ENCODE measurements at places on chromosomes 1 and 21.

DNA sequence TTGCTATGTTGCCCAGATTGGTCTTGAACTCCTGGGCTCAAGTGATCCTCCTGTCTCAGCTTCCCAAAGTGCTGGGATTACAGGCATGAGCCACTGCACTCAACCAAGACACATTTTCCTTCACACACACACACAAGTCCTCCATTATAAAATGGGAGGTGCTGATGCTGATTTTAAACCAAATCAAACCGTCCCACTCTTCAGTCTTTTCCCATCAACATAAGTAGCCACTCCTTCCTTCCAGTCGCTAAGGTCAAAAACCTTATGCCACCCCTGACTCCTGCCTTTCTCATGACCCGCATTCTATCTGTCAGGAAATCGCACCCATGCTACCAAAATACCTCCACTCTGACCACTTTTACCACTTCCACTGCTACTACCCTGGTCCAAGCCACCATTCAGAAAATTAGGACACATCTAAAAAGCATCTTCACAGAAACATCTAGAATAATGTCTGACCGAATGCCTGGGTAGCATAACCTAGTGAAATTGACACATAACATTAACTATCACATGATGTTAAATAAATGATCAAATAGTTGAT, 28.0 kb upstream of the IFNGR2 start:
- DNase-seq = no peak

- DNase-seq = no peak
These were observed 17.7 kb downstream of the METTL13 start for GRCh38 chr1:171799166-171799565.

DNA sequence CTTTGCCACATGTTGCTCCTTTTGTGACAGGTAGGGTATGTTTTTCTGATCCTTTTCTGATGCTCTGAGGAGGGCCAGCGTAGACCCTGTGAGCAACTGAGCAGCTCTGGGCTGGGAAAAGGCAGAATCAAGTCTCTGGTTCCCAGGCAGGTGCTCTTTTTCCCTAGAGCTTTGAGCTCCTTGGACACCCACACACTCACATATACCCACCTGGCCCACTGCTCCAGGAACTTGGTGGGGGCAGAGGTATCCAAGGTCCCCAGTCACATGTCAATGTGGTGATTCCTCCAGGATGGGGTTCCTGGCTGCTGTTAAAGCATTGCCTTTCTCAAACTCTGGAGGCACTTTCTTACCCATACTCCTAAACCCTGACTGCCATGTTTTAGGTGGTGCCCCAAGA, 5.4 kb downstream of the CD2 start:
- no peak for DNase-seq

GRCh38 chr1:166980383-166980782, 5.0 kb upstream of the ILDR2 start:
- DNase-seq = no peak

DNA sequence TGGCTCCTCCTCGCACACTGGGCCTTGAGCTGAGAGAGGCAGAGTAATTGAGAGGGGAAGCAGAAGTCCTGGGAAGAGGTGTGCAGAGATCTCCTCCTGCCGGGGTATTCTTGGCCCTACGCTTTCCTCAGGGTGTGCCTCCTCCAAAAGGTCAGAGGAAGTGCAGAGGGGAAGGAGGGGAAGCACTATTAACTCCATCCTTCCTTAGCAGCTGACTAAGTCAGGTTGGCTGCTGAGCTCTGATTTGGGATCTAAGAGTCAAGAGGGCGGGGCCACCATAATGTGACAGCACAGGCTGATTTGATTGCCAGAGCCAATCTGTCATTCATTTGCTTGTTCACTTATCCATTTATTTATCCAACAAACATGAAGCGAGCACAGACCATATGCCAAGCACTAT, 12.3 kb downstream of the ATP2B4 start:
- no peak for DNase-seq

- no peak for DNase-seq
These were observed 273.1 kb downstream of the TTLL7 start for GRCh38 chr1:83725735-83726360.

DNA sequence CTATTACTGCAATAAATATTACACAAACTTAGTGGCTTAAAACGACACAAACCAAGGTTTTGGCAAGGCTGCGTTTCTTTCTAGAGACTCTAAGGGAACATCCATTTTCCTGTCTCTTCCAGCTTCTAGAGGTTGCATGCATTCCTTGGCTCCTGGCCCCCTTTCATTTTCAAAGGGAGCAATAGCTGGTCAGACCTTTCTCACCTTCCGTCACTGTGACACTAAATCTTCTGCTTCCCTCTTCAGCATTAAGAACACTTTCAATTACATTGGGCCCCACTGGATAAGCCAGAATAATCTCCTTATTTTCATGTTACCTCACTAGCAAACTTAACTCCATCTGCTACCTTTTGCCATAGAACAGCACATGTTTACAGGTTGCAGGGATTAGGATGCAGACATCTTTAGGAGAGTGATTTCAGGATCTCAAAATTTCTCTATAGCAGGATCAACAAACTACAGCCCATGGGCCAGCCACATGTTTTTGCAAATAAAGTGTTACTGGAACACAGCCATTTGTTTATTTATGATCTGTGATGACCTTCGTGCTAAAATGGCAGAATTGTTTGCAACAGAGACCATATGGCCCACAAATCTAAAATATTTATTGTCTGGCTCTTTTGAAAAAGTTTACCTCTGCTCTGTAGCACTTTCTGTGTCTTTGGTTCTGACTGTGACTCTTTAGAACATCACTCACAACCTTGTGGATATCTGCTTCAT, 221.5 kb upstream of the SGIP1 start:
- DNase-seq = no peak

- DNase-seq = no peak
These were observed 19.3 kb upstream of the ACTL8 start for GRCh38 chr1:17735793-17736192.

- DNase-seq = no peak
These were observed 48.4 kb downstream of the FAAP20 start for GRCh38 chr1:2145946-2146835.

- no peak for DNase-seq
These were observed 9.9 kb downstream of the SH2D2A start for GRCh38 chr1:156806512-156807440.

- no peak for DNase-seq
These were observed 174.6 kb downstream of the GABPA start for GRCh38 chr21:25909341-25909740.

DNA sequence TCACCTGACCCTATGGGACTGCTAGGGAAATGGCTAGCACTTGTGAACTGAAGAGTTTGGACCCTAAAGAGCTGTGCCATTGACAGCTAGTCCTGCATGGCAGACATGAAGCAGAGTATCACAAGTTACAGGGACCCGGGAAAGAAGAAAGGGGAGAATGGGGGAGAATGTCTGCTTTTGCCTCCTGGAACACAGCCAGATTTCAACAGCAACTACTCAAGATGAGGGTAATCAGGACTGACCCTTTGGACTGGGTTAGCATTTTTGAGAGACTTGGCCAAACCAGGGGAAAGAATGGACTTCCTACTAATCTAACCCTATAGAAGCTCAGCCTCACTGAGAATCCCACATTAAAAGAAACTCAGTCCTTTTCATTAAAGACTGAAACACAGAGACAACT, 8.7 kb upstream of the UTP25 start:
- no peak for DNase-seq

GRCh38 chr1:48017716-48018115, 20.5 kb upstream of the TRABD2B start:
- no peak for DNase-seq

- no peak for DNase-seq
These were observed 85.2 kb downstream of the KIFAP3 start for GRCh38 chr1:169989246-169989645.

- DNase-seq = no peak
These were observed 36.6 kb upstream of the KDM4A start for GRCh38 chr1:43613075-43613942.

DNA sequence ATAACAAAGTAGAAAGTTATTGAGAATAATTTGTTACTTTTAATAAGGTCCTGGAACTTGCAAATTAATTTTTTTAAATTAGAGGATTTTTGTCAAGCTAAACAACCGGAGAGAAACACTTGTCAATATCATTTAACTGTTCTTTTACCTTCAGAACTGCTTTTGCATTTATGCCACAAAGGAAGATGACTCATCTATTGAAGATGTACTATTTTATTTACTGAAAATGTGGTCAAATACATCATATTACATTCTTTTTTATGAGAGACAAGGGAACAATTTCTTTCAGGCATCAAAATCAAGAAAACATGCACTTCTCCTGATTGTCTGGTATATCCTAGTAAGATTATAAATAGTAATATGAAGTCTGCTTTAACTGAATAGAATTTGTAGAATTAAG, 558.2 kb upstream of the PRMT6 start:
- DNase-seq = no peak

- DNase-seq = no peak
These were observed 27.1 kb downstream of the CFAP57 start for GRCh38 chr1:43199093-43199726.

DNA sequence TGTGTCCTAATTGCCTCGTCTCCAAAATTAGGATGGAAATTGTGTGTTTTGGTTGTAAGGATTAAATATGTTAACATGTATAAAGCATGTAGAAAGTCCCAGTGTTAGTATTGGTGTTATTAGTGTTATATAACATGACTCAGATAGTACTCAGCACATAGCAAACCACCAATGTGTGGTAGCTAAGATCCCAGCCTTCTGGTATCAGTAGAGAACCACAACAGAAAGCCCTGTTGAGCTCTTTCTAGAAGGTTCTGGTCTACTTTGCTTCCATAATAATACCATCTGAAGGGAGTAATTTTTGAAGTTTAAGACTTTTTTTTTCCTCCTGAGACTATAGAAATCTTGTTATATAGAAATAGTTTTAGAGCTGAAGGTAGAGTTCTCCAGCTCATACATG, 259.3 kb upstream of the SGIP1 start:
- DNase-seq = no peak

GRCh38 chr1:6141592-6141991, 38.5 kb downstream of the CHD5 start:
- DNase-seq = no peak

DNA sequence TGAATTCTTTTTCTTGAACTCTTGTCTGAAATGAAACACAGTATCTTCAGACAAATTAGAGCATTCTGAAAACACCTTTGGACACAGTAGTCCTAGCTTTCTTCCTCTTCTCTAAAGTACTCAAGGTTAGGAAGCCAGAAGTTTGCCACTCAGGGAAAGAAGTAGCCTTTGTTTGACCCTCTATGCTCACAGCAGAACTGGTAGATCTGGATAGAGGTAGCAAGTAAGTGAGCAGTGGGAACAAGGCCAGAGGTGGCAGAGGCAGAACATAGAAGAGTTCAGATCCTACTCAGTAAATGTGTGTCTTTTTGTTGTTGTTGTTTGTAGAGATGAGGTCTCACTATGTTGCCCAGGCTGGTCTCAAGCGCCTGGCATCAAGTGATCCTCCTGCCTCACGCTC, 7.4 kb upstream of the PIGR start:
- no peak for DNase-seq

- no peak for DNase-seq
These were observed 4.2 kb downstream of the TTC22 start for GRCh38 chr1:54796902-54797301.

DNA sequence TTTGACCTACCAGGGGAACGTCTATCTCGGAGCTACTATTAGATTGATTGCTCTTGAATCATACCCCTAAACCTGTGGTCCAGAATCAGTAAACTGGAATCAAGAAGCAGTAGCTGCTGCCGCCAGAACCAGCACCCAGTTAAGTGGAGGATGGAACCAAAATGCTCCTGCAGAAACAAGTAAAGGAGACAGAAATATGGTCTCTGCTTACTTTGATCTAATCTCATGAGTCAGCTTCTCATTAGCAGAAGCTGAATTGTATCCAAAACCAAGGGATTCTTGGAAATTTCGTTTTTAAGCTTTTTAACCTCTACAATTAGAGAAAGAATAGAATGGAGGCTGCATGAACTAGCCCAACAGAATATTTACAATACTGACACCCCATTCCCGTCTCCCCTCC, 42.6 kb upstream of the PIGV start:
- no peak for DNase-seq

DNA sequence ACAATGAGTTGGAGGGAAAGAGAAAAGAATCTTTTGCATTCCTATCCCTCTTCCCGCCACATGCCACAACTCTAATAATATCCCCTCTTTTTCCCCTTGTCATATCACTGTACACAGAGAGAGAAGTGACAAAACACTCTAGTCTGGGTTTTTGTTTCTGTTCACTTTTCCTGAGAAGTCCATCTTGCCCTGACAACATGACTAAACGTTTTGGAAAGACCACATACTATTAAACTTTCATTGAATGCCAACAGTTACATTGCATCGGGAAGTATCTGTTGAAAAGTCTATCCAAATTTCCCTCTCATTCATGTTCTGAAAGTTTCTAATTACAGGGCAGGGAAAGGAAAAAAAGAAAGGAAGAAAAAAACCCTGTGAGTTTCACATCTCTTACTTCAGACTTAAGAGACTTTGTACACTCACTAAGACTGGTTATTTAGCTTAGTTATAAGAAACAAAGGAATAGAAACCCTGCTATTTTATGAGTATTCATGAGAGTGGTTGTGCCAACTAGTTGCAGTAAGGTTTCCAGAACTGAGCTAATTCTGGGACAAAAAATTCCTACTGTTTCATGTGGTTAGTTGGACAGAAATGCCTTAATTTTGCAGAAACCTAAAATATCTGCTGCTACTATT, 16.9 kb downstream of the PLA2G4A start:
- no peak for DNase-seq

DNA sequence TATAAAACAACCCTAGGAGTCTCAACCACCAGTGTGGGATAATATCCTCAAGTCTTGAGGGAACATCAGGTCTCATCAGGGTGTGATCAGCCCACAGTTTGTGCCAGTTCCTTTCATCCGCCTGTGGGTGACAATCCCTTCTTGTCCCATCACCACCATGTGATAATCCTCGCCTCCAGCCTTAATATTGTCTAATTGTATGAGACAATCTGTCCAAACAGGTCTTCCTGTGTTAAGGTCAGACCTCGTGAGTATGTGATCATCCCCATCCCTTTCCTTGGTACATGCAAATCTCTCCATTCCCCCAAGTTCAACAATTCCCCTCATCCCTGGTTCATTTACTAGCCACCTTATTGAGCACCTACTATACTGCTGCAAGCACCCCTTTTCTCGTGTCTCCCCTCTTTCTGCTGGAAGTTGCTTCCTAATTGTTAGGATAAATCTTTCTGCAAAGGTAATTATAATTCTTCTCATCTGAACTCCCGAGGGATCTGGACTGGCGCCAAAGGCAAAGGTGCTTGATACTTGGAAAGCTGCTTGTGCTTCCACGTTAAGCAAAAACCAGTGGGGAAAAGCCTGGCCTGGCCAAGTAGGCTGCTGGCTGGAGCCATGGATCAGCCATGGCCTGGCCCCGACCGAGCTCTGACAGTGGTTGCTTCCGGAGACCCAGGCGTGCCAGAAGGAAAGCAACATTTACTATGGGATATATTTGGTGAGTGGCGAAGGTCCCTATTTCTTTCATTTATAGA, 92.5 kb downstream of the RNF220 start:
- DNase-seq = no peak

- no peak for DNase-seq
These were observed 3.6 kb downstream of the NIBAN1 start for GRCh38 chr1:184970691-184971161.

DNA sequence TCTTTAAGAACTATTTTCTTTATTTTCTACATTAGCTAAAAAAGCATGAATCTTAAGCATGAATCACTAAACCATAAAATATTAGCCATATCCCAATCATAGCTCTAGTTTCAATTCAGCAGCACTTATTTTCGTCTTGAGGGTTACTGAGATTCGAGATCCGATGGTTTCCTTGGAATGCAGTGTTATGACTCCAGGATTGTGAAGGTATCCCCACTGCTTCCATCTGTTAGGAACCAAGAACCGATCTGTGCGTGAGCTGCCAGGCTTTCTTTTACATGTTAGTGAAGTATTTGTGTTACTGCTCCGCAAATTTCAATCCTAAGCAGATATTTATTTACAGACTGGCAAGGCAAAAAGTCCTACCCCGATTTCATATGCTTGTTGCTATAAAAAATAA, 18.8 kb downstream of the TNFRSF9 start:
- DNase-seq = no peak
